ENCODE measurements at places on chromosomes 2 and 18.

GRCh38 chr2:179260224-179260623, 4.4 kb downstream of the SESTD1 start:
- DNase-seq, result no peak

DNA sequence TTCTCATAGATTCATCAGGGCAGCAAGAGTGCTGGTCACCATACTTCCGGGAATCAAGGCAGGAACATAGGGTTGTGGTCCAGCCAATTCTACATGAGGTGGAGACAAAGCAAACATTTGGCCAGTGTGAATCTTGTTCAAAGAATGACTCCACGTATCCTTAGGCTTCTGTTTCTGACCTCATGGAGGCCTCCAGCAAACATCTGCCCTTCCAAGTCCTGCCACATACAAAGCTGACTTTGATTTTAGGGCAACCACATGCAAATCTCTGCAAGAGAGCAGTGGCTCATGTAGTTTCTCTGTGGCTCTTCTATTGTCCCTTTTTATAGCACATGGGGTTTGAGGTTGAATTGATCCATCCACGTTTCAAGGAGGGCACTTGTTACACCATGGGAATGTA, 132.1 kb upstream of the MMADHC start:
- no peak for DNase-seq

GRCh38 chr18:59143441-59143840, 3.8 kb downstream of the SEC11C start:
- DNase-seq, result no peak

- no peak for DNase-seq
These were observed 86.6 kb downstream of the SS18 start for GRCh38 chr18:26003817-26004216.

DNA sequence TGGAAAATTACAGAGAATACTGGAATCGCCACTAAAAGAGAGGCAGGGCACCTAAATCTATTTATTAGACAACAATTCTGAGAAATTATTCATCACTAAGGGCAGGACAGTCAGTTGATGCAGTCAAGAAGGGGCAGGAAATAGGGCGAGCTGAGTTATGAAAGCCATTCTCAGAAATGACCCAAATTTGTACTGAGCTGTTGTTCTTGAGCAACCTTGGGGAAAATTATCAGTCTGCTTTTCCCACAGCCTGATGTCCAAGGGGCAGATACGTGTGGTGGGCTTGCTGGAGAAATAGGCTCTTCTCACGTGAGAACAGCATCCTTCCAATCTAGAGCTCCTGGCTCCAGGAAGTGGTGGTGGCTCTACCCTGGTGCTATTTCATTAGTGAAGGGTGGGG, 38.6 kb downstream of the STON1 start:
- DNase-seq, result no peak

DNA sequence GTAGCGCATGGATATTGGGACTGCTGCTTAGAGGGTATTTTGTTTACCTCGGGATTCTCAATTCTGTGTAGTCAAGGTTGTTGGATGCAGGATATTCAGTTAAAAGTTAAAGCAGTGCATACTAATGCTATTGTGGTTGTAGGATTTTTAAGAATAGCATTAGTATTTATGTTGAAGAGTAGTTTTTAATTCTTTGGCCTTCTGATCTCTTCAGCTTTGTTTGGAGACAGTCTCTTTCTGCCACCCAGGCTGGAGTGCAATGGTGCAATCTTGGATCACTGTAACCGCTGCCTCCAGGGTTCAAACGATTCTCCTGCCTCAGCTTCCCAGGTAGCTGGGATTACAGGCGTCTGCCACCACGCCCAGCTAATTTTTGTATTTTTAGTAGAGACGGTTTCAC, 1.5 kb downstream of the RHBDD1 start:
- DNase-seq, result no peak

- DNase-seq, result no peak
These were observed 26.8 kb upstream of the LIPG start for GRCh38 chr18:49534846-49535601.

DNA sequence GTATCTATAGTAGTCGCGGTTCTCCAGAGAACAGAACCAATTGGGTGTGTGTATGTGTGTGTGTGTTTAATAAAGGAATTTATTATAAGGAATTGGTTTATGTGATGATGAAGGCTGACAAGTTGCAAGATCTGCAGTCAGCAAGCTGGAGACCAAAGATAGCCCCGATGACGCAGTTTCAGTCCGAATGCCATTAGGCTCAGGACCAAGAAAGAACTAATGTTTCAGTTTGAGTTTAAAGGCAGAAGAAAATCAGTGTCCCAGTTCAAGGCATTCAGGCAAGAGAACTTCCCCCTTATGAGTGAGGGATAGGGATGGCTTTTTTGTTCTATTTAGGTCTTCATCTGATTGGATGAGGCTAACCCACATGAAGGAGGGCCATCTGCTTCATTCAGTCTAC, 221.6 kb downstream of the HNMT start:
- no peak for DNase-seq

GRCh38 chr18:51162617-51163016, 34.9 kb downstream of the MEX3C start:
- DNase-seq, result peak; percentile 49

DNA sequence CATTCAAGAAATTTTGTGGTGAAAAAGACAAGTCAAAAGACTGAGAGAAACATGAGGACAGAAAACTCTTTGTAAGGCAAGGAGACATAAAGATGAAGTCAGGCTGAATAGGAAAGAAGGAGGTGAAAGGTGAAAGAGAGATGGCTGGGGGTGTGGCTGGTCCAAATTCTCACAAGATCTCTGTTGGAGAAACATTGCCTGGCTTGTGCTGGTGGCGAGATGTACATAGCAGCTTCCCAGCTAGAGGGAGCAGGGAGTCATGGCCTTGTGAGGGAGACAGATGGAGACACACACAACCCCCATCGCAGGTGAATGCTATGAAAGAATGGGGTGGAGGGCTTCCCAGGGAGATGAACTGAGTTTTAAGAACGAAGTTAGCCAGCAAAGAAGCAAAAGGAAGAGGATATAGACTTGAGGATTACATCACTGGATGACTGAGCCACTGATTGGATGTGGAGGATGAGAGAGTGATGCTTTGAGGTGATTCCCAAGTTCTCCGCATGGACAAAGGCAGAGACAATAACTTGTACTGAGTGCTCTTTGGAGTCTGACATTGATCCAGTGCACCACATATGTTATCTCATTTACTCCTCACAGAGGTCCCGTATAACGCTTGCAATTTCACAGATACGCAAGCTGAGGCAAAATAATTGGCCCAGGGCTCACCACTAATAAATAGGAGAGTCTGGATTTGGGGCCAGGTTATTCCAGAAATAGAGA, 3.7 kb upstream of the EMX1 start:
- peak; percentile 68 for DNase-seq

DNA sequence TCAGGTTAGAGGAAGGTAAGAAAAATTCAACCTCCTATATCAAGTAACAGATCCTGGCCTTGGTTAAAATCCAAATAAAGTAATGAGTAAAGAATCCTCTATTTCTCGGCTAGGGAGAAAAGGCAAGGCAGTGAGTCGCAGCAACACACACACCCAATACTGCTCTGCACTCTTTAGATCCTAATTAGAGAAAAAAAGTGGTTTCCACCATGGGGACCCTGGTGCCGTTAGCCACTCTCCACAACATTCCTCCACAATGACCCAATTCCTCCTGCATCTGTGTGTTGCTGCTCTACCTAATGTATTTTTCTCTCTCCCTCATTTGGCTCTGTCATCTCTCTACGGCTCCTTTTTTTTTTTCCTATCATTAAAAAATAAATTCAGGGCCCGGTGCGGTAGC, 462.7 kb downstream of the METTL4 start:
- DNase-seq, result no peak
